Activated CD8-positive, alpha-beta memory T cell treated with anti-CD3 and anti-CD28 coated beads for 48 hours (primary cell): ENCODE measurements at places on chromosomes 2 and 18.

DNA sequence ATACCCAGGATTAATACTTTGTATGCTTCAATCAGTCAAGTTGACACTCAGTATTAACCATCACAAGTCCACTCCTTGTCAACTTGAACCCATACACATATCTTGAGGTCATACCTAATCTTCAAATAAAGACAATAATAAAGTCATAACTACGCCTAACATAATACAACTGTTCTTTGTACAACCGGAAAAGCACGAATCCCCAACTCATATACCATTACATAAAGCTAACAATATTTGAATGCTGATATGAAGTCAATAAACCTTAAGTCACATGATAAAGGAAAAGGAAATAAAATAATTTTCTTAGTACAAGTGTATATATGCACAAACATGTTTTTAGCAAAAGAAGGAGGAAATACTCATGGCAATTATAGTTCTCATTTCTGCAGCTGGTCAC lies 770.6 kb upstream of the GYPC start:
- no peak for DNase-seq

DNA sequence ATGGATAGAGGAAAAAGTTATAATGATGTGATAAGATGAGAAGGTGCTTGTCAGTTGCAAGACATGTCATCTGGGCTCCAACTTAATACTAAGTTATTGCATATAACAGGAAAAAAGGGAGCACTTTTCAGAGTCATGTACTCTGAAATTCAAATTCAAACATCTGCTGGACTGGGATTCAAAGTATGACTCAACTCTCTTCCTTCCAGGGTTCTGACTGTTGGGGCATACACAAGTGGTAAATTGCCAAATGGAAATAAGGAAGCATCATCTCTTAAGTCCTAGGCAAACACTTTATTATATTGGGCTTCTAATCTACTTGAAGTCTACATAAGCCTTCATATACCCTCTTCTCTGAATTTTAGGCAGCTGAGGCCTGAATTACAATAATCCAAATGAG lies 44.9 kb downstream of the ZBTB14 start:
- no peak for DNase-seq

DNA sequence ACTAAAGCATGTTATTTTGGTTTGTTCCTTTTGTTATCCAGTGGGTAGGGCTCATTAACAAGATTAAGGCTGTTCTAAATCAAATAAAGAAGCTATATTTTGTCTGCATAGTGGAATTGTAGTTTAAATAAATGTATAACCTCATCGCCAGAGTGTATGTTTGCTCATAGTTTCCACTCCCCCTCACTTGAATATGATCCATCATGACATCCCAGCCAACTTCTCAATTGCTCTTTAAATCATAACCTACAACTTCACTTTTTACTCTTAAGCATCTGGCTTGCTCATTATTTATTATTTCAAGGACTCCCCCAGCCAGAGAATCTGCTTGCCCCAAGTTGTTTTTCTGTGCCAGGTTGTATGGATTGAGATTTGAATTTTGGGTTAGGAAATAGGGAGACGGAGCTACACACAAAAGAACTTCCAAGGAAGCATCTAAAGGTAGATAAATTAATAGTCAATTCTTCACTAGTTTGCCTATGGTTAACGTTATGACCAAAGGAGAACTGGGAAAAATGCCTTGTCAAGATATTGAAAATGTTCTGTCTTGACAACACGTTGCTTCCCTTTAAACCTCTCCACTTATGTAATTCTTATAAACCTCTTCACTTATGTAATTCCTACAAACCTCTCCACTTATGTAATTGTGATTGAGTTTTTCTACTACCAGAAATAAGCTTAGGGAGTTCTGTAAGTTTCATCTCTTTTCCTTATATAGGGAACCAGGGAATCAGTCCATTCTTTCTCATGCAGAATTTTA lies 55.4 kb upstream of the UPP2 start:
- no peak for DNase-seq

DNA sequence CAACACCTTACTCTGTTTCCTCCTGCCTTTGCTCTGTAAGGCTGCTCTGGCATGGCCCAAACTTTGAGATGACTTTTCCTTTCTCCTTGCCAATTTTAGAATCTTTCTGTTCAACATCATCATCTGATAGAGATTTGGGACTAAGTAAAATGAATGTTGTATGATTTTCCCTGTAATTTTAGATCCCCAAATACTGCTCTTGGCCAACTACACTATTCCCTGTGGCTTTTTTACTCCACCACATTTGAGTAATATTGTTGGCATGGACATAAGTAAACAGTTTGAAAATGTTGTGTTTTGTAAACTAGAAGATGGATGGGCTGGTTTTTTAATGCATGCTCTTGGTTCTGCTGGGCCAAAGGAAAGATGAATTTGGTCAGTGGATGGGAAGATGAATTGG lies 12.1 kb downstream of the LTBP1 start:
- no peak for DNase-seq

DNA sequence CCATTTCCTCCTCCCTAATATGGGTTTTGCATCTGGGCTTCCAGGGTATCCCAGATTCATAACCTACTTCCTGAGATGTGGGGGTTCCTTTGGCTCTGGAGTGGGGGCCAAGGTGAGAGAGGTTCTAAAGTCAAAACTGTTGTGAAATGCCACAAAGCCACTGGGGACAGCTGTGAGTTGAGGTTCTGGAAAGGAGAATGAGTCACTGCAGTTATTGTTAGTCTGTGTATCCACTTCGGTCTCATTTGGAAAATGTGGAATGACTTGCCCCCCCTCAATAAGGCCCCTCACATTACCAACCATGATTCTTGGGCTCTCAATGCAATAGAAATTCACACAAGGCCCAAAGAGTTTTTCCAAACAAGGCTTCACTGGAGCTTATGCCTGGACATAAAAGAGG lies 51.1 kb upstream of the LGALSL start:
- DNase-seq = no peak

DNA sequence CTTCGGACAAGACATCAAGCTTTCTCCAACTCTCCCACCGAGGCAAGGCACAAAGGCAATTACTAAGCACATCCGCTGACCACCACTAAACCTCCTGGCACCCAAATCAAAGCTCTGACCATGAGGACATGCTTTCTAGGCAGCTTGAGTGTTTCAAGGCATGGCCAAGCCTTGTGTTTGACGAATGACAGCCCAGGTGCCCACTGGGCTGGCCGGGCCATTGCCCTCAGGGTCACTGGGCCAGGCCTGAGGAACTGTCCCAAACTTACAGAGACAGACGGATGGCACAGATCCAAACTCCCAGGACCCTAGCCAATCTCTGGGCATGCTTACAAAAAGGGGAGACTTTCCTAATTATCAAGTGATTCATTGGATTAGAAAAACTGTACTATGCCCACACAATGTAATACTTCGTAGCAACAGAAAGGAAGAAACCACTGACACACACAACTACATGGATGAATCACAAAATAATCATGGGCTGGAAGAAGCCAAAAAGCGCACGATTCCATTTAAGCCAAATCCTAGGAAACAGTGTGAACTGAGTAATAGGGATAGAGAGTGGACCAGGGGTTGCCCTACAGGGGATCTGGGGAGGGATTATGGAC lies 20.2 kb downstream of the CRACDL start:
- no peak for DNase-seq

- no peak for DNase-seq
These were observed 172.9 kb upstream of the MYT1L start for GRCh38 chr2:2503864-2504418.

GRCh38 chr2:214393796-214394195 lies 17.1 kb upstream of the VWC2L start:
- DNase-seq = no peak

GRCh38 chr18:7452331-7452730 lies 114.8 kb upstream of the PTPRM start:
- DNase-seq = no peak

DNA sequence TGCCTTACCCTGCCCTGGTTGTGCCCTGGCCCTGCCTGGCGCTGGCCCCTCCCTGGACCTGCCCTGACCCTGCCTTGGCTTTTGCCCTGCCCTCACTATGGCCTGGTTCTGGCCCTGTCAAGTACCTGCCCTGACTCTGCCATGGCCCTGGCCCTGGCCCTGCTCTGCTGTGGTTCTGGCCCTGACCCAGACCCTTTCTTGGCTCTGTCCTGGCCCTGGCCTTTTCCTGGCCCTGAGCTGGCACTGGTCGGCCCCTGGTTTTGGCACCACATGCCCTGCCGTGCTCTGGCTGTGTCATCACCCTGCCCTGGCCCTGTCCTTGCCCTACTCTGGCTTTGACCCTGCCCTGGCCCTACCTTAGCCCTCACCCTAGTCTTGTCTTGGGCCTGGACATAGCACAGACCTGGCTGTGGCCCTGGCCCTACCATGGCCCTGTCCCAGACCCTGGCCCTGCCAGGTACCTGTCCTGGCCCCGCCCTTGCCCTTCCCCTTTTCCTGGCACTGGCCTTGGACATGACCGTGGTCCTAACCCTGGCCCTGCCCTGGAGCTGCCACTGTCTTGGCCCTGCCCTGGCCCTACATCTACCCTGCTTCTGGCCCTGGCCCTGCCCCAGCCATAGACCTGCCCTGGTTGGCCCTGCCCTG lies 4.8 kb upstream of the ANKRD62 start:
- no peak for DNase-seq

DNA sequence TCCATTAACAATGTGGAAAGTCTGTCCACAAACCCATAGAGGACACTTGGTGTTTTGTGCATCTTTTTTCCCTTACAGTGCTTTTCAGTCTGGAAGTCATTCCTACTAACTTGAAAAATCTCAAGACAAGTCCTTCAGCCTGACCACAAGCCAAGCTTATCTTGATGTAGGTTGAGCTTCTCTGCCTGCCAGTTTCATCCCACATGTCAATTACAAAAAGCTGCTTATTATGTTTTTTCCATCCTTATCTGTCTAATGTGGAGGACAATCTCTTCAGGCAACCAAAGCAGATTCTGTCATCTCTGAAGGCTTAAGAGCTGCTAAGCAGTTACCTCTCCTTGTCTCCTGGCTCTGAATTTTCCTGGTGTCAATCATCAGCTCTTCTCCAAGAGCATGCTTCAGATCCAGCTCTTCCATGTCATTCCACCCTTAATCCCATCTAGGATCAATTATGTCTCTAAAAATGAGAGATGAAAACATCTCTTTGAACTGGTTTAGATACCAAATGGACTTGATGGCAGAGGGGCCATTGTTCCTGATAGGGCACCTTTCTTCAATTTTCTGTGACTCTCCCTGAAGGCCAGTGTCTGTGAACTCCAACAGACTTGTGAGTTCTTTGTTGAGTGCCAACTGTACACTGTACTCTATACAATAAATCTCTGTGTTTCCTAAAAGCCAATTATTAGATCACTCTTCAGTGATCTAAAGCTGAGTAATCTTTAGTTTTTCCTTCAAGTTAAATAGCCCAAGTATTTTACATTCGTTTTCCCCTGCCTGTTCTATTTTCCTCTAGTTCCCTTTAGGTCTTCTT lies 208.6 kb downstream of the RBM43 start:
- no peak for DNase-seq

DNA sequence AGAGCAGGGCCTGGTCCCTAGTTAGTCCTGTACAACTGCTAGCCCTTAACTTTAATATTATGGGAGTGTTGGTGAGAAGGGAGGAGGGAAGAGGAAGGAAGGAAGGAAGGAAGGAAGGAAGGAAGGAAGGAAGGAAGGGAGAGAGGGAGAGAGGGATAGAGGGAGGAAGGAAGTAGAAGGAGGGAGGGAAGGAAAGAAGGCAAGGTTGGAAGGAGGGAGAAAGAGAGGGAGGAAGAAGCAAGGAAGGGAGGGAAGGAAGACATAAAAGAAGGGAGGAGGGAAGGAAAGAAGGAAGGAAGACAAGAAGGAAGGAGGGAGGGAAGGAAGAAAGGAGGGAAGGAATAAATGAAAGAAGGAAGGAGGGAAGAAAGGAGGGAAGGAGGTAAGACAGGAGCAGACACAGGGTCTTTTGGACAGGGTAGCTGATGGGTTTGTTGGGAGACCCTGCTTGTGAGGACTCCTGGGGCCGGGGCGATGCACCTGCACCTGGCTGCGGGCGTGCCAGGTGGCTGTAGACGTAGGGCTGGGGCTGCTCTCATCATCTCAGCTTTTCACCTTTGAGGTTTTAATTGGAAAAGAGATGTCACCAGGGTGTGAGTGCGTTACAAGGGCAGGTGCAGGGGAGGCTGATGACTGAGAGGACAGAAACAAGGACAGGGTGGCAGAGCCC lies 5.9 kb upstream of the POMC start:
- no peak for DNase-seq

- no peak for DNase-seq
These were observed 3.3 kb upstream of the ANKRD39 start for GRCh38 chr2:96861074-96861473.

GRCh38 chr2:217680381-217680780 lies 322.4 kb downstream of the TNS1 start:
- no peak for DNase-seq

DNA sequence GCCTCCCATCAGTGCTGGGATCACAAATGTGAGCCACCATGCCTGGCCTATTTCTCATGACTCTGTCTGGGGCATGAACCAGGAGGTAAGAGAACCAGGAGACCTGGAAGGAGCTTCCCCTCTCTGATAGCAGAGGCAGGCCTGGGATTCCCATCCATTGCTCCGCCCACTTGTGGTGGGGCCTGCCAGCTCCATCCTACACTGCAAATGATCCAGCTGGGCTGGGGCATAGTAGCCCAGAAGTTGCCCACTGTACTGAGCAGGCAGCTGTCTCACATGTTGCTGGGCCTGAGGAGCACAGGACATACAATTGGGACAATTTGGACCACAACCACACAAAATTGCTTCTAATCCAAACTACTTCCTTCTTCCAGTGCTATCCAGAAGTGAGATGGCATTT lies 91.0 kb downstream of the MARCHF4 start:
- DNase-seq = no peak

DNA sequence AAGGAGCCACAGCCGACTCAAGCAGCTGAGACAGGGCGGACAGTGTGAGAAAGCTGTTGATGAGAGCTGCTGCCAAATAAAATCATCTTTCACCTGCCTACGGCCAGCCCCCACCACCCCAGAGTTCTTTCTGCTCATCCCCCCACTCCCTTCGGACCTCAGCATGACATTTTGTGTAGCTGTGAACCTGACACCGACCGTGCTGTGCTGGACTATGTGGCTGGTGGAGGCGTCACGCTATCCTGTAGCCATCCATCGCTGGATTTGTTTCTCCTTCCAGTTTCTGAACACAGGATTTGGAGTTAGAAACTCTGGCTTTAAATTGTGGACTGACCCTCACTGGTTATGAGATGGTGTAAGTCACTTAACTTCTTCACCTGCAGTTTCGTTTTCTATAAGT lies 317.3 kb downstream of the DCDC2C start:
- no peak for DNase-seq

GRCh38 chr2:163822033-163822432 lies 86.2 kb upstream of the FIGN start:
- DNase-seq = no peak

GRCh38 chr2:186254759-186255158 lies 231.3 kb upstream of the ZC3H15 start:
- DNase-seq = no peak

- no peak for DNase-seq
These were observed 14.9 kb upstream of the ACKR3 start for GRCh38 chr2:236554629-236555282.
